ENCODE measurements at places on chromosomes 4 and X. TPM values are rescaled to one million over a fixed set of nuclear protein-coding genes. Genes with fewer than 3 reads are reported as not detected.

GRCh38 chr4:1728061-1728980, 7.0 kb downstream of the TACC3 start:
- DNase-seq, result no peak

DNA sequence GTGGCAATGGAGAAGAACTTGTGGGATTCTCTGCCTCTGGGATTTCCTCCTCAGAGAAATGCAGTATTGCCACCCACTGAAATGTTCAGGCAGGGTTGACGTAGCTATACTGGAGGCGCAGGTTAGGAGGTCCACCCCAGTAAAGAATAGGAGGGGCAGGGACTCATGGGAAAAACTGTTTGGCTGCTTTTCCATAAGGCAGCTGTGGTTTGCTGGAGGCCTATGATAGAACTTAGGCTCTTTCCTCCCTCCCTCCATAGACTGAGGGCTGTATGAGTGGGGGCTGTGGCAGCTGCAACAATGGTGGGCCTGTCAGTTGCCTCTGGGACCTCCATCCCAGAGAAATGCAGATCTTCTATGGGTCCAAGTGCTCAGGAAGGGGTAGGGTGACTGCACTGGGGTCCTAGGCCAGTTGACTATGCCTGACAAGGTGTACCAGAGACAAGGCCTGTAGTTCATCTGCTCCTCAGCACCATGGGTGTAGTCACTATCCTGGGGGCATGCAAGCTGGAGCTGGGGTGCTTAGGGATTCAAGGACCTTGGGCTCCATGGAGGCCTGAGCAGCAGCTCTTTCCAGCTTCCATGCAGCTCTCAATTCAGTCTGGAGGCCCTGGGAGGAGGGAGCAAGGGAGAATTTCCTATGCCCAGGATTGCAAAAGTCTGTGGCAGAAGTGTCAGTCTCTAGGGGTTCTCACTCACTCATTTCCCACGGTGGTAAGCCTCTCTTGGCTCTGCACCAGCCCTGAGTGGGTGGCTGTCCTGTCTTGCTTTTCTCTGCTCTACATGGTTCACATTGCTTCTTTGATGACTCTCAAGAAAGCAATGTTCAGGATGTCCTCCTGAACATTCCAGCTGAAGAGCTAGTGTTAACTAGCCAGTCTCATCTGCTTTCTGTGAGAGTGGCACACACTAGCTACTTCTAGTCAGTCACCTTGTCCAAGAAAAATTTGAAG, 353.0 kb downstream of the IDS start:
- DNase-seq, result no peak

GLRA2 gene
- not detected for total RNA-seq

PKD2 gene
- 25.1 TPM for total RNA-seq
